ENCODE measurements at places on chromosomes 7 and 10.

DNA sequence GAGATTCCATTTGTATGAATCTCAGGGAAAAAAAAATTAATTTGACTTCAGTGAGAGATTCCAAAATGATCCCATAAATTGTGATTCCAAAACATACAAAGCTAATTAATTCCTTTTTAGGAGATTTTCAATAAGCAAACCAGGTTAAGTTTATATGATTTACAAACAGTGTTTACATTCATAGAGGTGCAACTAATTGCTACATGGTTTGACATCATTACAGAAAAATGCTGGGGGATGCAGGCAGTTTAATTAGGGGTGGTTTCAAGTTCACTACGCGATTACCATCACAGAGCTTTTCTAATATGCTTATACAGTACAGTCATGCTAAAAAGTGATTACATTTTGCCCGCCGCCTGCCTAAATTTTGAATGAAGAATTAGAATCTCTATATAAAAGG is 143.2 kb upstream of the MGMT start:
- DNase-seq: no peak

- DNase-seq: peak; percentile 55
Measured at GRCh38 chr10:89391907-89392756, at the start of gene IFIT1. Gene IFIT1, plus strand, starts transcription at chr10:89392623. Its CDS starts 90 bp downstream, at chr10:89392713.

GRCh38 chr7:149827089-149827981 is 10.8 kb upstream of the ZNF862 start:
- no peak for DNase-seq

DNA sequence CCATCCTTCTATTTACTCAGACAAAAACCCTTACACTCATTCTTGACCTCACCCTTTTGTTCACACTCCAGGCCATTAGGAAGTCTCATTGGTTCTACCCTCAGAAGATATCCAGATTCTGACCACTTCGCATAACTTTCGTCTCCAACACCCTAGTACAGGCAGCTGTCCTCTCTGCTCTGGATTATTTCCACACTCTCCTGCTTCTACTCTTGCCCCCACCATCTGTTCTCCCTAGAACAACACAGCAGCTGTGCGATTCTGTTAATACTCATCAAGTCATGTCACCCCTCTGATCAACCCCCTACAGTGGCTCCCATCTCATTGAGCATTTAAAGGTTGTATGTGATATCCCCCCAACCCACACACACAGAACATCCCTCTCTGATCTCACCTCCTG is 15.5 kb upstream of the TRIL start:
- DNase-seq: no peak

GRCh38 chr10:13039761-13040160 is 38.2 kb upstream of the CCDC3 start:
- no peak for DNase-seq

DNA sequence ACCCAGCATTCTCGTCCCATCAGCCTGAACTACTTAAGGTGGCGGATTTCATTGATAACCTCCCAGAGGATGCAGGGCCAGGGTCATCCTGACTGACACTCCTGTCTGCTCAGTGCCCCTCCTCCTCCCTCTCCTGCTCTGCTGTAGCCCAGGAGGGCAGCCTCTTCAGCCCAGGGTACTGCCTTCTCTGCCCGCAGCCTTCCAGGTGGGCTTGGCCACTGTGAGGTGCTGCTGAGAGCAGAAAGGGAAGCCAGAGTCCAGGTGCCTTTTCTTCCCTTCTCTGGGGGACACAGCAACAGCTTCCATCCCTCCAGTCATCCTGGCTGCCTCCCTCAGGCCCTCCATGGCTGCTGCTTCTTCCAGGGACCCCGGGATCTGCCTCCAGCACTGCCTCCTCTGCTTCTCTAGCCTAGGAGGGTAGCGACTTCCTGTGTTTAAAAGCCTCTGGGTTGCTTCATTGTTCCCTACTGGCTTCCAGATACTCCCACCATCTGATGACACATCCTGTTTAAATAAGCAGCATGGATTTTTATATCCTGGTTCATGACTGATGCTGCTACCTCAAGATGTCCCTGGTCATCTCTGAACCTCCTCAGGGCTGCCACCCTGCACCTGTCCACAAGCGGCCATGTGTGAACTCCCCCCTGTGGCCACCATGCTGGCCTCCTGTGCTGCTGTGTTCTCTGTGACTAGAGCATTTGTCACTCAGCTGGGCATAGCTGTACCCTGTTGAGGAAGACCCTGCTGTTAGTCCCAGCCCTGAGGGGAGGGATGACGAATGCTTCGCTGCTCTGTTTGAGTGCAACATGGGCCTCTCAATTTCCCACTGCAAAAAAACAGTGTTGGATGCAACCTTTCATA is 55.8 kb downstream of the AKR1C4 start:
- no peak for DNase-seq

DNA sequence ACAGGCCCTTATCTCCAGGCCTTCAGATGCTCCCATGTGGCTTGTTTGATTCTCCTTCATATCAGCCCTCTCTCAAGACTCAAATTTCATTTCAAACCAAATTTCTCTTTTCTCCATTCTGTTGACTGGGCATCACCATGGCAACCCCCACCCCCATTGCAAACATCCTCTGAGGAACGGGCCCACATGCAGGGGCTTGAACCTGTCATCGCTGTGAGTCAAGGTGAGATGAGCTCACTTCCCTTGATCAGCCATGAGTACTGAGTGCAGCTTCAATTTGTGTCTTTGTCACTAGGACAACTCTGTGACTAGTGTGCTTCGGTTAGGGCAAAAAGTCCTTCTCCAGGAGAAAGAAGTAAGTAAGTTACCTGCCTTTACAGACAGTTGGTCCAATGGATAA is 41.9 kb downstream of the CALML3 start:
- no peak for DNase-seq

DNA sequence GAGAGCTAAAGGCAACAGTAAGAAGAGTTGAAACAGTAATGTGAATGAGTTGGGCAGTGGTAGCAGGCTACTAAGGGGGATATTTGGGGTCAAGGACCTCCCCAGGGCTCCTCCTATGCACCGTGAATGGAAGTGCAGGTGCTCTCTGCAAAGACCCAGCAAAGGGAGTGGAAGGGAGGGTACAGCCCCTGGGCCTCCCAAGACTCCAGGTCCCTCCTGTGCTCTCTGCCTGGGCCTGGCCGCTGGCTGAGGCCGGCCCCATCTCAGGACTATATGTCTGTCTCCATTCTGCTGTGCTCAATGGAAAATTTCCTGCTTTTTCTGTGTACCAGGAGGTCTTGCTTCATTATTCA is 372.1 kb upstream of the MKI67 start:
- no peak for DNase-seq

DNA sequence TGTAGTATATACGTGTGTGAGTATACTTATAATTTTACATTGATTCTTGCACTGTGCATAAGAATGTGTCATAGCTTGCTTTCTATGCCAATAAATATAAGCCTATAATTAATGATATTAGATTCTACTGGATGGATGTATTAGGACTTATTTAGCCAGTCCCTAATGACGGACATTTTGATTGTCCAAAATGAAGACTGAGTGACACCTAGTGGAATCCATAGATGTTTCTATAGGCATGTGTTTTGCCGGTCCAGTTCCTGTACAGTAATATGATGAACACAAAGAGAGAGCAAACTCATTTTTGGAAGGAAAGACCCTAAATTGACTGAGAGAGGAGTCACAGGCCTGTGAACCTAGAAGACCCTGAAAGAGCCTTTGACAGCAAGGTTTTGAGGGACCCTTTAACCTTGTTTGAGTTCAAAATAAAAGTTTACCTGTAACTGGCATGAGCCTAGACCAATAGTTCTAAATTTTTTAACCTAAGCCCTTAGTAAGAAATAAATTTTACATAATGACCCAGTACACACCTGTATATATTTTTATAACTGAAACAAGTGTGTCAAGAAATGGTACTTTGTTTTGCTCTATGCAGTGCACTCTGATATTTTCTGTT is 42.4 kb upstream of the AGBL3 start:
- DNase-seq: no peak

GRCh38 chr10:21166557-21167287 is 269.6 kb upstream of the NEBL start:
- no peak for DNase-seq
